NCI-H1436 treated with DMSO at 0.1 percent for 48 hours (cell line): ENCODE measurements at places on chromosomes 1 and 21.

DNA sequence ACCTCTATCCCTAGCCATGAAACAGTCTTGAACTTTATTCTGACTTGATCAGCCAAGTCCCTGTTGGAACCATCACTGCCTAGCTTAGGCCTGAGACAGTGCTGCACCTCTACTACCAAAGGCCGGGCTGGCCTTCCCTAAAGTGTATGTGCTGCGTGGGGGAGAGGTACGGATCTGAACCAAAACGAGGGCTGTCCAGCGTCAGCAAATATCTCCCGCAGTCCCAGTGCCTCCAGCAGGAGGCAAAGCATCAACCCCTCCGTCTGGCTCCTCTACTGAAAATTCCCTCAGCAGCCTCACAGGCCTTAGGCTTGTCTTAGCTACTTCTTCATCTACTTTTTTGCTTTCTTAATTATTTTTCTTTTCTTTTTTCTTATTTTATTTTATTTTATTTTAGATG is 33.3 kb upstream of the KIF26B start:
- DNase-seq, result no peak

GRCh38 chr1:67793562-67793961 is 39.7 kb downstream of the GNG12 start:
- no peak for DNase-seq

DNA sequence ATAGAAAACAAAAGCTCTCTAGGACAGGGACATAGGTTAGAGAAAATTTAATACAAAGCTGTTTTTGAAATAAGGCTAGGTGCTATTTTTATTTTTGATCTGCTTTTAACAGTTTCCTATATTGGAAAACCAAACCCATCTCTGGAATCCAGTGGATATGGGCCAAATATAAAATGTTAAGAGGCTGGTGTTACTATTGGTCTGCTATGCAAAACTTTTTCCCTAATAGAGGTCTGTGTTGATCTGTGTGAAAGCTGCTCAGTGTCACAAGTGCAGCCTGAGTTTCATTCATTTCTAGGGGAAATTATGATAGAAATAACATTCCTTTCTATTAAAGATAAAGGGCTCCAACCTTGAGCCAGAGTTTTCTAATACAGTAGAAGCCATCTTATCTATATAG is 116.4 kb downstream of the OLFML2B start:
- no peak for DNase-seq

GRCh38 chr1:154349121-154349520 is 23.8 kb downstream of the ATP8B2 start:
- no peak for DNase-seq

DNA sequence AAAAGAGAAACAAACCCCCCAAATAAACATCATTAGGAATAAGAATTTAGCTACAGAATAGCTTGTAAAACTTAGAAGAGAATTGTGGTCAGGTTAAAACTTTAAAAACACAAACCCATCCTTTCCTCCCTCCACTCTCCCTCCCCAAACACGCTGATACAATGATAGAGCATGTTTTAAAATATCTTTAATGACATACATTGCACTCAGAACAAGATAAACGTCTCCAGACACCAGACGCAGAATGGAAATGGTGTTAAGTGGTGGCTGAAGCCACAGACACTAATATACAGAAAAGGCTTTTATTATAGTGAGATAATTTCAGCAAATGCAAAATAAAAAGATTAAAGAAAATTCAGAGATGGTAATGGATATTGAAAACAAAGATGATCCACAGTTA is 58.9 kb upstream of the SAMD13 start:
- no peak for DNase-seq
